ENCODE measurements at places on chromosomes 1 and 21.

GRCh38 chr21:28810826-28811524 is 181.7 kb downstream of the LTN1 start:
- H3K4me3 ChIP-seq: no peak overlapping the region
- H3K4me1 ChIP-seq: no peaks in the 10 kb centered on the region
- H3K27me3 ChIP-seq: no peaks in the 10 kb centered on the region
- peaks cover 12% of the 10 kb centered on the region for H3K36me3 ChIP-seq
- no peak overlapping the region for H3K27ac ChIP-seq

- H3K27me3 ChIP-seq: no peaks in the 10 kb centered on the region
- H3K4me3 ChIP-seq: no peak overlapping the region
- DNase-seq: no peak
- no peaks in the 10 kb centered on the region for H3K36me3 ChIP-seq
- peaks cover 80% of the 10 kb centered on the region for H3K4me1 ChIP-seq
These were observed 142.9 kb downstream of the TOMM20 start for GRCh38 chr1:234985516-234986294.

DNA sequence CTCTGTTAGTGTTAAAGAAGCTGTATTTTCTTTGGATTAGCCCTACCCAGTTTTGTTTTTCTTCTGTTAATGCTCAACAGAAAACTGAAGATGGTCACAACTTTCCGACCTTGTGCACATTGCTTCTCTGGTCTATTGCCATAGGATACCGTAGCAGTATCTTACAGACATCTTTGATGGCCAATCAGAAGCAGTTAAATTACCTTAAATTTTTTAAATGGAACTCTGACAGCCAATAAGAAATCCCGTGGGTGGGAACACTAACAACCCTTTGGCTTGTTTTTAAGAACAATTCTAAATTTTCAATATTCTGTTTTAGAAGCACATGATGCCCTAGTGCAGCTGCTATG is 17.2 kb downstream of the NFYC start:
- peak overlapping the region; percentile 87 for H3K4me3 ChIP-seq
- H3K4me1 ChIP-seq: peaks cover 66% of the 10 kb centered on the region
- peak overlapping the region; percentile 89 for H3K27ac ChIP-seq
- no peaks in the 10 kb centered on the region for H3K27me3 ChIP-seq
- H3K36me3 ChIP-seq: peaks cover 6% of the 10 kb centered on the region

- H3K27me3 ChIP-seq: no peaks in the 10 kb centered on the region
- no peak overlapping the region for H3K4me3 ChIP-seq
- H3K36me3 ChIP-seq: no peaks in the 10 kb centered on the region
- no peak for DNase-seq
These were observed 614.0 kb upstream of the CHRM3 start for GRCh38 chr1:238772322-238772721.
